ENCODE measurements at places on chromosomes 16 and 17.

DNA sequence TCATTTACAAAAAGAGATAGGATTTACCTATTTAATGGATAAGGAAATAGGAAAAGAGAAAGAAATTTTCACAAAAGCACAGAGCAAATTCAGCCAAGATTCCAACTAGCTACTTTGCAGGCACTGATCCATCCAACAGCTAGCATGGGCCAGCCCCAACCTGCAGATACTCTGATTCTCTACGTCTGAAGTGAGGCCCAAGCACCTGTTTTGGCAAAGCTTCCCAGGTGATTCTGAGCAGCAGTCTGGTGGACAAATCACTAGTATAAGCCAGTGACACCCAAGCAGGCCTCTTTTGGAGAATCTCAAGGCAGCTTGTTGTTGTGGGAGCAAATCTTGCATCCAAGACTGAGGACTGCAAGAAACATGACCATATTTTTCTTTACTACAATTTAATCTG, 20.9 kb upstream of the CALB2 start:
- ATAC-seq, result no peak

GRCh38 chr17:62725791-62726249, 82.3 kb downstream of the MARCHF10 start:
- ATAC-seq, result no peak

DNA sequence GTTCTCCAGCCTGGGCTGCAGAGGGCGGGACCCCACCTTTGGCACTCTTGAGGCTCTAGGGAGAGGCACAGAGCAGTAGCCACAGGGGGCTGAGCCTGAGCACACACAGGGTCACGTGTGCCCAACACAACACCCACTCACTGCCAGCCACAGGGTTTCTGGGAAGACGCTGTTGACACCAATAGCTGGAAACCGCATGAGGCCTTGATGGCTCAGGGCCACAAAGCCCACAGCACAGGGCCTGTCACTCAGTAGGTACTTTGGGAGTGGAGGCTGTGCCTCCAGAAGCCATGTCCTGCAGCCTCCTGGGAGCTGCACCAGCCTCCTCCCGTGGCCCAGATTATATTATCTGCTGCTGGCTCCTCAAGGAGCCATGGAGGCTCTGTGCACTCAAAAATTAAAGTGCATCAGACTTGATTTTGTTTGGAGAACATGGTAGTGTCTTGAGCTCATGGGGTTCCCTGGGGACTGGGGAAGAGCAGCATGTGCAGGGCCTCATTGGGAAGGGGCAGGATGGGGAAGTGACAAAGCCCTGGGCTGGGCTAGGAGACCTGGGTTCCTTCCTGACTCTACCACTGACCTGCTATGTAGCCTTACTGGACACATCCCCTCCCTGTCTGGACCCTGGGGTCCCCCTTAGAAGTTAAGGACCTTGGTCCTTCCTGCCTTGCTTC, 12.5 kb upstream of the SREBF1 start:
- peak; percentile 79 for ATAC-seq

DNA sequence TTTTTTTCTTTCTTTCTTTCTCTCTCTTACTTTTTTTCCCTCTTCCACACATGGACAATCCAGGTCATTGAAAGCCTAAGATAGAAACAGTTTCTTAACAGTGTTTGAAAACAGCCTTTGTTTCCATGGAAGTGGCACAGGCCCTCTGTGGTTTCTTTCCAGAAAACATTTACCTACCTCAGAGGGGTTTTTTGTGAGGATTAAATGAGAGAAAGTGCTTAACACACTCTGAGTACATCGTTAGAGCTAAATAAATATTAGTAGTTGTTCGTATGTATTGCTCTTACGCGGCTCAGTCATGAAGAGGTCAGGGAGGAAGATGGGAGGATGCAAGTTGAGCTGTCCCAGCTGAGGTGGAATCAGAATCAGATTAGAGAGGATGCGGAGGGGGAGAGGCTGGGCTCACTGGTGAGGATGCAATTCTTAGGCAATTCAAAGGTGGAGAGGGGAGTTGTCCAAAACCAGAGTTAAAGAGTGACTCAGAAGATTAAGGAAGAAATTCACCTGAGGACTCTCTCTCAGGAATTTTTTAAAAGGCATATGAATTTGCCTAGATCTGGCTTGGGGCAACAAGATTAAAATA, 345.4 kb downstream of the PMP22 start:
- ATAC-seq, result no peak

GRCh38 chr16:86045591-86045971, 146.6 kb downstream of the IRF8 start:
- ATAC-seq, result no peak

DNA sequence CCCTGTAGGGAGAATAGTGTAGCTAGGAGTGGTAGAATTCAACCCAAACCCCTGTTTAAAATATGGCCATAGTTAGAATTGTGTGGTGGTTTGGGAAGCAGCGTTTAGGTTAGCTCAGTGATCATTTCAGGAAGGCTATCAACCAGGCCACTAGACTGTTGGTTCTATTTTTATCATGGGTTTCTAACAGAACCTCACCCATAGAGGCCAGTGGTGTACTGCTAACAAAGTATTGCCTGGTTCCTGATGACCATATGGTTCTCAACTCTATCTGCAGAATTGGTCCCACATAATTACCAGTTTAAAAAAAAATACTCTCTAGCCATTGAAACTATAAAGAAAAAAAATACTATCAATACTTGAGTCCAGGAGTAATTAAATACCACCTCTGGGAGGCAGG, 70.5 kb upstream of the RASL10B start:
- no peak for ATAC-seq

DNA sequence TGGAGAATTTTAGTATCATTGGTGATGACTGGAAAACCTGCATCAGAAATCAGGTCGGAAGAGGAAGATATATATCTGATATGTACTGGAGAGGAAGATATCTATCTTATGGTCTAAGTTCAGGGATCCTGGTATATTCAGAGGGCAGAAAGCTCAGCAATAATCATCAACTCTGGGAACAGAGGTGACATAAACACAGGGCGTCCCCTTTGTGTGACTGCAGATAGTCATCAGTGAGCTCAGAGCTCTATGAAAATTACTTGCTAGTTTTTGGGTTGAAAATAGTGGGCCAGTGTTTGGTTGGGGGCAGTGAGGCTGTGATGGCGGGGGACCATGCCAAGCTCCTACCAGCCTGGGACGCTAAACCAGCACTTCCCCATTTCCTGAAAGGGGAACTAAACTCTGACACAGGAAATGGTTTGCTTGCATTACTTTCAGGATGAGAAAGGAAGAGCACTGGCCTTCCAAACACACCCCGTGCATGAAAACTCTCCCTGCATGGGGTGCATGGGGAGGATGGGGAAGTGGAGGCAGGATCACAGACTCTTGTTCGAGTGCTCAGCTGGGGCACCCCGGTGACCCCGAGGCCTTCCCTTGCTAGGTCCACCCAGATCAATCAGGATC, 15.8 kb downstream of the NOD2 start:
- ATAC-seq, result peak; percentile 82

- ATAC-seq, result no peak
These were observed 1.0 kb upstream of the SALL1 start for GRCh38 chr16:51151961-51152663.

DNA sequence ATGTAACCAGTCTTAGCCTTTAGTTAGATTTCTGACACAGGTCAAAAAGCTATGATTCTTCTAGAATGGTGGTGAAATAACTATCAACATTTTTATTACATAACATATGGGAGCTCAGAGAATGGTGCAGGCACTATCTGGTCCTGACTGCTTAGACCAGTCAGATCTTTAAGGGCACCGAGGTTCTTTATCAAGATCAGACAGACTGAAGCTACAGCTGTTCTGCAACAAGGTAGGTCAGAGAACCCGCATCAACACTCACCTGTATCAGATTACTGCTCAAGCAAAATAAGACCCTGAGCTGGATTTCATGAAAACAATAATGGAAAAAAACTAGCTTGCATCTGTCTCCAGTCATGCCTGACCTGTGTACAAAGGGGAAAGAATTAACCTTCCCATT, 160.4 kb downstream of the KCNJ2 start:
- ATAC-seq, result no peak

- no peak for ATAC-seq
These were observed 222.7 kb downstream of the LGALS9B start for GRCh38 chr17:20244671-20245070.

DNA sequence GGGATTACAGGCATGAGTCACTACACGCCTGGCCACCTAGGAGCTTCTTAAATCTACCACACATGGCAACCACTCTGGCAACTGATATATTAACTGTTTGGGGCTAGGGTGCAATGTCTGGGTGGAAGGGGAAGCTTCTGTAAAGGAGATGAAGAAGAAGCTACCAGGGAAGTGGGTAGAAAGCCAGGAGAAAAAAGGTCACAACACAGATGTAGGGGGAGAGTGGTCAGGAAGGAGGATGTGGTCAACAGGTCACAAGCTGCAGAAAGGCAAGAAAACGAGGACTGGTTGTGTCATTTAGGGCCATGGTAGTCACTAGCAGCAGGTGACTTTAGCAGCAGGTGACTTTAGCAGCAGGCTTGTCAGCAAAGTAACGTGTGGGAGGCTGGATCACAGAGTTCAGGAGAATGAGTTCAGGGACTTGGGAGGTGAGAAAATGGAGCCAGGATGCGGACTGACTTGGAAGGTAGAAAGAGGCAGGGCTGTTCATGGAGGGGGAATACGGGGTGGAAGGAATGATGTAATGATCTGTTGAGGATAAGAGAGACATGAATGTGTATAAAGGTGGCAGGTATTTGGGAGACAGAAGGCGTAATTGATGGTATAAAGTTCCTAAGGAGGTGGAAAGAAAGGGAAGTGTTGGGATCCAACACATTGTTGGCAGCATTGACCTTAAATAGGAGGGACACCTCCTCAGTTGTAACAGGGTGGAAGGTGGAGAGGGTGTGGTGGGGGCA, 16.3 kb upstream of the WFIKKN2 start:
- peak; percentile 52 for ATAC-seq

DNA sequence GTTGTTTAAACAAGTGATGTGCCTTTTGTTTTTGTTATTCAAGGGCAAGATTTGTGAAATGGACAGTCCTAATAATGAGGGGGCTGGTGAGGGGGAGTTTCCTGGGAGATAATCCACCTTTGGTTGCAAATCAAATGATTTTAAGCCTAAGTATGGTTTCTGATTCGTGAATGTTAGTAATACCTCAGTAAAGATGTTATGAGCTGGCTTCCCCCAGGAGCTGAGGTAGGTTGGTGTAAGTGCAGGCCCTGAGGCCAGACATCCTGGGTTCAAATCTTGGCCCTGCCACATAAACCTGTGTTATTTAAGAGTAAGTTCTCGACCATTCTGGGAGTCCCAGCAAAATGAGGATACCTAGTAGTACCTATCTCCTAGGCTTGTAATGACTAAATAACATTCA, 1.5 kb downstream of the SNX29 start:
- ATAC-seq, result no peak

DNA sequence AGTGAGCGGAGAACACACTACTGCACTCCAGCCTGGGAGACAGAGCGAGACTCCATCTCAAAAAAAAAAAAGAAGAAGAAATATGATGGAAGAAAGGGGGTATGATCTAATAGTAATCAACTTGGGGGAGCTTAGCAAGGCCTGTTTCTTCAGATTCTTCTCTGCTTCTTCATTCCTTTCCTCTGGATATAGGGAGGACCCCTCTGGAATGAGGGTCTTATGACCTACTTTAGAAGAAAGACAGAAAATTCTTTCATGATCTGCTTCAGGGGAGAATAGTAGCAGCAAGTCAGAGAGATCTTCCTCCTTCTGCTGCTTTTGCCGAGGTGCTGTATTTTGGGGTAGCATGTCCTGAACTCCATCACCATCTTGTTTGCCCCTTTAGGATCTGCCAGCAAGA, 44.9 kb upstream of the ETV4 start:
- no peak for ATAC-seq

DNA sequence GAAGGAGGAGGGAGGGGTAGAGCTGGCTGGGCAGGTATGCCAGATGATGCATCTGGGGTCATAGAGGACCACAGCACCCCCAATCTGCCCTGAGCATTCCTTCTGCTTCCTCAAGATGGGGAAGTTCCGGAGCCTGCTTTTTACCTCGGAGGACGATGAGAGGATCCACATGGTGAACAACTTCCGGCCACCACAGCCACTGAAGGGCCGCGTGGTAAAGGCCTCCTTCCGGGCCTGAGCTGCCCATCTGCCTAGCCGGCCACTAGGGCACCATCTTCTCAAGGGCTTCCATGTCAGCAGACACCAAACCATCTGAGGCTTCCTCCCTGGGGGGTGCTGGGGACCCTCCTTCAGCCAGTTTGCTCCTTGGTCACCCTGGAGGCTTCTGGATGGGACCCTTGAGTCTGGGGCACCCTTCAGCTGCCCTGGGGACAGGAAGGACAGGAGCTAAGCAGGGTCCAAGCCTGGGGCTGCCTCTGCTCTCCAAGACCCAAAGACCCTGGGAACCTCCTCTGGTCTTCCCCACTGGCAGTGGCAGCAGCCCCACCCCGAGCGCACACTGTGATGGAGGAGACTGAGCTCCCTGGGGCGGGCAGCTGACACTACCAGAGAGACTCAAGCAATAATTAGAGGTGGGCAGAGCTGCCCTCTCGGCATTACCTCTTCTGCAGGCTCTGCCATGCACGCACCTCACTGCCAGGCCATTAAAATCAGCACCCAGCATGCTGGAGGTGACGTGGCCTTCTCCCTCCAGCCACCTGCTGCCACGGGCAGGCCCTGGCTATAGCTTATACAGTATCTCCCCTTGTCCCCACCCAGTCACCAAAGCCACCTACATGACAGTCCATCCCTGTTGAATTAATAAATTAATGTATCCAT, 9.3 kb downstream of the CA7 start:
- ATAC-seq, result no peak

GRCh38 chr17:27993723-27994310, 48.7 kb upstream of the NLK start:
- no peak for ATAC-seq

- ATAC-seq, result no peak
These were observed 30.5 kb downstream of the SLC5A11 start for GRCh38 chr16:24876231-24876630.

GRCh38 chr17:17462048-17462824, 14.6 kb upstream of the MED9 start:
- ATAC-seq, result no peak

DNA sequence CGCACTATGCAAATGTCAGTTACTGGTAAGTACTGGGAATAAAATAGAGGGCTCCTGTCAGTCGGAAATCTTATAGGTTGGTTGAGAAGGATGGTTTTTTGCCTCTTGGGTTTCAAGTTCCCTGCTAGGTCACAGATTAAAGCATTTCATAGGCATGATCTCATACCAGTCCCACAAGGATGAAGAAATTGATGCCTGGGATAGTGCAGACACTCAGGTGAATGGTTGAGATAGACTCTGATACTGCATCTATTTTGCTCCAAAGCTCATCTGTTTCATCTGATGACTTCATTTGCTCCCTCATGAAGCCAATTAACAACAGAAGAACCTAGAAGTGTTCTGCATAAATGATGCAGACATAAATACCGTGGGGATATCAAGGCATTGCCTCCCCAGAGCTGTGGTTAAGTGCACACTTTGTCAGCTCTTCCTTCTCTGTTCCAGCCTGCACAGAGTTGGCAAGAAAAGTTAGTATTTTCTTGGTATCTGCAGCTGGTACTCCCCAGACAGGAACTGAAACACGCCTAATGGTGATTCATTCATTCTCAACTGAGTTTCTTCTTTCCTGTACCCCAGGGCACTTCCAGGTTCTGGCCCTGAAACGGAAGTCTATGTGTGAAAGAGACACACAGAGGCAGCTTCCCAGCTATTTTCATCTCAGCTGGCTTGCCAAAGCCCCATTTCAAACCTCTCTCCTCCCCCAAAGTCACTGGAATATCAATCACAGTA, 418.3 kb upstream of the SALL1 start:
- ATAC-seq, result no peak

- no peak for ATAC-seq
These were observed 334 bp downstream of the GH1 start for GRCh38 chr17:63918305-63918704.

- ATAC-seq, result no peak
These were observed 274.5 kb downstream of the C16orf95 start for GRCh38 chr16:87042551-87043230.
